CD4-positive, CD25-positive, alpha-beta regulatory T cell (primary cell): ENCODE measurements at places on chromosomes 2 and 18. TPM values are rescaled to one million over a fixed set of nuclear protein-coding genes. Genes with fewer than 3 reads are reported as not detected.

RAB6C gene
- total RNA-seq, result not detected

GRCh38 chr2:88091943-88092342, 24.3 kb downstream of the SMYD1 start:
- H3K36me3 ChIP-seq, result no peaks in the 10 kb centered on the region
- H3K4me1 ChIP-seq, result no peaks in the 10 kb centered on the region
- H3K27me3 ChIP-seq, result peaks cover 2% of the 10 kb centered on the region
- H3K27ac ChIP-seq, result no peak overlapping the region

VAMP8 gene
- total RNA-seq, result 105 TPM

DNA sequence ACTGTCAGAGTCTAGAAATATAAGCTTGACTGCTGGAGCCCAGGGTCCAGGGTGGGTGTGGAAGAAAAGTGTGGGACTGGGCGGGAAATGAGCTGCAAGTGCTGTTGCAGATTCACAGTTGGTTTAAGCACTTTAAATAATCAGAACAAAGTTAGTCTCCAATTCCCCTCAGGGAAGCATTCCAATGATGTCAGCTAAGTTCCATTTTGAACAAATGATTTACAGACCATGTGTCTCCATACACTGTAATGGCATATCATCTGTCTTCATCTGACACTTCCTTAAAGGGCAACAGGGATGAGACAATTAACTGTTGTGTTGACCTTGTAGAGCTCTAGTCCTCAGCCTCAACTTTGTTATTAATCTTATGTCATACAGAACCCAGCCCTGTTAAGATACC, 31.5 kb upstream of the REG3A start:
- H3K4me1 ChIP-seq, result no peaks in the 10 kb centered on the region
- H3K4me3 ChIP-seq, result no peak overlapping the region
- no peak for DNase-seq
- H3K27ac ChIP-seq, result no peak overlapping the region
- no peaks in the 10 kb centered on the region for H3K27me3 ChIP-seq
- no peaks in the 10 kb centered on the region for H3K36me3 ChIP-seq

FABP1 gene
- total RNA-seq, result not detected

DNA sequence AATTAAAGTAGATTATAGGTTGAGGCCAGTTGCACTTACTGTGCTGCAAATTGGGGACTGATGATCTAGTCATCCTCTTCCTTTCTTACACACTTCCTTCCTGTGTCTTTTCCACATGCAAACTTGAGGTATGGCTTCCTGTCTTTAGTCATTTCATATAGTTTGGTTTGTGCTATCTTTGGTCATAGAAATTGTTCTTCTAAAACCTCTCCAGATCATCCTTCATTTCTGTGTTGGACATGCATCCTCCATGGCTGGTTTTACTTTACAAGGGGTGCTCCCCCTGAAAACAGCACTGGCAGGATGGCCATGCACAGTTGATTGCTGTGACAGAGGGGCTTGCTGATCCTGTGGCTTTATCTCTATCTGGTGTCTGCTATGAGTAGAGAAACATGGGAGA, 36.5 kb downstream of the MGAT5 start:
- H3K36me3 ChIP-seq, result peaks cover 6% of the 10 kb centered on the region
- peak overlapping the region; percentile 56 for H3K4me3 ChIP-seq
- H3K4me1 ChIP-seq, result peaks cover 43% of the 10 kb centered on the region
- H3K27ac ChIP-seq, result peak overlapping the region; percentile 42
- no peaks in the 10 kb centered on the region for H3K27me3 ChIP-seq

POTEI gene
- total RNA-seq, result not detected

DNA sequence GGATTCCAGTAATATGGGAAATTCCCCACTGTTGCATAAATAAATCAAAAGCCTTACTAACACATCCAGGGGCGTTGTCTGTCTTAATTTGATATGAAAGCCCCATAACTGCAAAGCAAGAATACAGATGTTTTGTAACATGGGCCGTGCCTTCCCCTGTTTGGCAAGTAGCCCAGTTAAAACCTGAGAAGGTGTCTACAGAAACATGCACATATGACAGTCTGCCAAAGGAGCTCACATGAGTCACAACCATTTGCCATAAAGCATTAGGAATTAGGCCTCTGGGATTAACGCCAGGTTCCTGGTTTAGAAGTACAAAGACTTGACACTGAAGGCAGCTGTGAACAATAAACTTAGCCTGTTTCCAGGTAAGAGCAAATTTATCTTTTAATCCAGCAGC, 43.1 kb upstream of the LONRF2 start:
- DNase-seq, result no peak
- H3K4me3 ChIP-seq, result no peak overlapping the region
- no peak overlapping the region for H3K27ac ChIP-seq
- H3K36me3 ChIP-seq, result no peaks in the 10 kb centered on the region
- peaks cover 8% of the 10 kb centered on the region for H3K27me3 ChIP-seq

- H3K36me3 ChIP-seq, result no peaks in the 10 kb centered on the region
- no peaks in the 10 kb centered on the region for H3K4me1 ChIP-seq
- H3K27me3 ChIP-seq, result no peaks in the 10 kb centered on the region
- DNase-seq, result peak; percentile 12
- H3K27ac ChIP-seq, result no peak overlapping the region
These were observed 375.0 kb downstream of the CTNNA2 start for GRCh38 chr2:79887747-79888374.

TSPYL6 gene
- total RNA-seq, result not detected

GRCh38 chr2:38806733-38807059, 28.7 kb downstream of the GEMIN6 start:
- H3K36me3 ChIP-seq, result peaks cover 30% of the 10 kb centered on the region
- no peak for DNase-seq
- H3K4me1 ChIP-seq, result peaks cover 3% of the 10 kb centered on the region
- H3K4me3 ChIP-seq, result no peak overlapping the region
- H3K27me3 ChIP-seq, result no peaks in the 10 kb centered on the region

- H3K27ac ChIP-seq, result no peak overlapping the region
- no peak overlapping the region for H3K4me3 ChIP-seq
- H3K27me3 ChIP-seq, result peaks cover 3% of the 10 kb centered on the region
- peaks cover 10% of the 10 kb centered on the region for H3K4me1 ChIP-seq
These were observed 4.8 kb upstream of the EFHD1 start for GRCh38 chr2:232628466-232629128.

- H3K27me3 ChIP-seq, result no peaks in the 10 kb centered on the region
- H3K4me1 ChIP-seq, result no peaks in the 10 kb centered on the region
- H3K27ac ChIP-seq, result no peak overlapping the region
These were observed 10.5 kb upstream of the TMEM177 start for GRCh38 chr2:119668546-119668945.

DNA sequence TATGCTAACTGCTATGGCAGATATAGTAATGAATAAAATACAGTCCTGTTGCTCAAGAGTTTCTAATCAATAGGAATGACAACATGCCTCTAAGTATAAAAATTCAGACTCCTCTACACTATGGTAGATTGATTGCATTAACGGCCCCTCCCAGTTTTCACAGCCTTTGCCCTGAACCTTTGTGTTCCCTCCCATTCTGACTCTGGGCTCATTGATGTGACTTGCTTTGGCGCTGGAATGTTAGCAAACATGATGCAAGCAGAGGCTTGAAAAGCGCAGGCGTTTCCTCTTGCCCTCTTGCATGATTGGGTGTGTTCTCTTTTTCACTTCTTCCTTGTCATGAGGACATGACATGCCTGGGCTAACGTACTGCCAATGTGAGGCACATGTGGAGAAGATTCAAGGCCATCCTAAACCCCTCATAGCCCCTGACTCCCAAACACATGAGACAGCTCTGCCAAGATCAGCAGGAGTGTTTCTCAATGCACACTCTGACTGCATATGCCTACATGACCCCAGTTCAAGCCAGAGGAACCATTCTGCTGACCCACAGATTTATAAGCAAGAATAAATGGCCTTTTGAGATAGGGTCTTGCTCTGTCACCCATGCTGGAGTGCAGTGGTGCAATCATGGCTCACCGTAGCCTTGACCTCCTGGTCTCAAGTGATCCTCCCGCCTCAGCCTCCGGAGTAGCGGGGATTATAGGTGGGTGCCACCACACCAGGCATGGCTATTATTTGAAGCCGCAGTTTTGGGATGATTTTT, 49.7 kb upstream of the CD28 start:
- H3K27ac ChIP-seq, result no peak overlapping the region
- no peaks in the 10 kb centered on the region for H3K4me1 ChIP-seq
- DNase-seq, result no peak
- H3K27me3 ChIP-seq, result no peaks in the 10 kb centered on the region
- no peaks in the 10 kb centered on the region for H3K36me3 ChIP-seq

DNA sequence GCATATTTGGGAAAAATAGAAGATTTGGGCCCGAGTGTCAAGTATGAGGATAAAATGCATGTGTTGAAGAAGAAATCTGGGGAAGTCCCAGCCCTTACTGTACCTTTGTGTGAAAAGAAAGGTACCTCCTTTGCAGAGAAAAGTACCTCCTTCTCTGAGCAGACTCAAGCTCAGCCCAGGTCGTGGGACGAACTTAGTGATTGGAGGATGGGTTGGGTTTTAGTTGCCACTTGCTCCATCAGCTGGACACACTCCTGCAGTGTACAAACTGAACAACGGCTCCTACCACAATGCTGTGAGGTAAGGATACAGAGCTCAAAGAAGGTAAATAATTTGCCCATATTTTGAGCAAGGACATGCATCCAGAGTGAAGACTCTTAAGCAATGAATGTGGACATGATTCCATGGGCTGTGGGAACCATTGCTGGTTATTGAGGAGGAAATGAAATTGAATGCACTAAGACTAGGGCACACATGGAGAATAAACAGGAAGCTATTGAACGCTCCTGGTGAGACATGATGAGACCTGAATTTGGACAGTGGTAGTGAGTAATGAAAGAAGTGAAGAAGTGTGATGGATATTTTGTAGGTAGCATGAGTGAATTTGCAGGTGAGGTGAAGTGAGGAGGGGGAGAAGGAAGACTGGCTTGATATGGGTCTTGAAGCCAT, 49.8 kb upstream of the IL1RL1 start:
- no peak overlapping the region for H3K27ac ChIP-seq
- no peak for DNase-seq
- no peaks in the 10 kb centered on the region for H3K27me3 ChIP-seq
- peaks cover 12% of the 10 kb centered on the region for H3K4me1 ChIP-seq
- H3K36me3 ChIP-seq, result no peaks in the 10 kb centered on the region

- no peak for DNase-seq
- no peak overlapping the region for H3K27ac ChIP-seq
- no peaks in the 10 kb centered on the region for H3K4me1 ChIP-seq
These were observed 16.4 kb downstream of the DYNAP start for GRCh38 chr18:54607213-54608027.

ANKRD29 gene
- total RNA-seq, result not detected

GRCh38 chr2:23614701-23615100, 229.7 kb downstream of the KLHL29 start:
- H3K4me3 ChIP-seq, result no peak overlapping the region
- no peaks in the 10 kb centered on the region for H3K4me1 ChIP-seq
- H3K27ac ChIP-seq, result no peak overlapping the region

GRCh38 chr2:134975281-134976009, 56.8 kb downstream of the CCNT2 start:
- H3K4me3 ChIP-seq, result no peak overlapping the region
- peaks cover 2% of the 10 kb centered on the region for H3K27me3 ChIP-seq
- H3K36me3 ChIP-seq, result no peaks in the 10 kb centered on the region
- no peak overlapping the region for H3K27ac ChIP-seq
- H3K4me1 ChIP-seq, result no peaks in the 10 kb centered on the region

- H3K27me3 ChIP-seq, result peaks cover 1% of the 10 kb centered on the region
- no peak for DNase-seq
- no peak overlapping the region for H3K27ac ChIP-seq
- H3K4me1 ChIP-seq, result no peaks in the 10 kb centered on the region
- no peaks in the 10 kb centered on the region for H3K36me3 ChIP-seq
These were observed 31.7 kb downstream of the ATP6V1C2 start for GRCh38 chr2:10753156-10753555.

DNA sequence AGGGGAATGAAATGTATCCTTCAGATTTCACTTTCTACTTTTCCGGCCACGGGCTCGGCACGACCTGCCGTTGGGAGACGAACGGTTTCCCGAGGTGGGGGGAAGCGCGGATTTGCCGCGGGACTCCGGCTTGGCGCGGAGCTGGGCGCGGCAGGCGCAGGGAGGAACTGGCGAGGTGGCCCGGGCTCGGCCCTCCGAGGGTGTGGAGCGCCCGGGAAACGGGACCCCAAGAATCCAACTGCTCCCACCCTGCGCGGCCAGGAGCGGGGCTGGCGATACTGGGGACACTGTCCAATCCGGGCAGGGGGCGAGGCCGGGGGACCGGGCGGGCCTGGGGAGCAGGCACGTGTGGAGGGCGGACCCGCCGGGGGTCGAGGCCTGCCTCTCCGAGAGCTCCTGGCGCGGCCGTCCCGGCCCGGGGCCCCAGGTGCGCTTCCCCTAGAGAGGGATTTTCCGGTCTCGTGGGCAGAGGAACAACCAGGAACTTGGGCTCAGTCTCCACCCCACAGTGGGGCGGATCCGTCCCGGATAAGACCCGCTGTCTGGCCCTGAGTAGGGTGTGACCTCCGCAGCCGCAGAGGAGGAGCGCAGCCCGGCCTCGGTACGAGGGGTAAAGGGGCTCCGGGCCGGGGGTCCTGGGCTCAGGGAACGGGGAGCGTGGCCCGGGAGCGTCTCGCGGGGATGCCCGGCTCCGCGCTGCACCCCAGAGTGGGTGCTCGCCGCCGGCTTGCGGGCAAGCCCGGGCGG, at the start of gene ANXA4:
Gene ANXA4, plus strand, starts transcription at position 560 of the 747 bp plus-strand sequence. CDS start 39,432 bp downstream, outside the sequence.
- no peaks in the 10 kb centered on the region for H3K27me3 ChIP-seq
- H3K4me1 ChIP-seq, result peaks cover 13% of the 10 kb centered on the region
- no peaks in the 10 kb centered on the region for H3K36me3 ChIP-seq
- H3K4me3 ChIP-seq, result peak within 1 kb of the TSS; percentile 85
- peak within 1 kb of the TSS; percentile 47 for H3K27ac ChIP-seq
- DNase-seq, result peak; percentile 71
